Activated naive CD4-positive, alpha-beta T cell (primary cell): ENCODE measurements at places on chromosomes 16 and 17.

- no peak for DNase-seq
These were observed 11.1 kb upstream of the CCL5 start for GRCh38 chr17:35891269-35891668.

GRCh38 chr16:75486676-75487313, 8.4 kb downstream of the CHST6 start:
- no peak for DNase-seq

GRCh38 chr17:71780596-71780995, 340.2 kb upstream of the SOX9 start:
- no peak for DNase-seq

- DNase-seq = no peak
These were observed 160.4 kb downstream of the AATF start for GRCh38 chr17:37109106-37109505.

- no peak for DNase-seq
These were observed 44.8 kb downstream of the CDYL2 start for GRCh38 chr16:80759419-80760162.

DNA sequence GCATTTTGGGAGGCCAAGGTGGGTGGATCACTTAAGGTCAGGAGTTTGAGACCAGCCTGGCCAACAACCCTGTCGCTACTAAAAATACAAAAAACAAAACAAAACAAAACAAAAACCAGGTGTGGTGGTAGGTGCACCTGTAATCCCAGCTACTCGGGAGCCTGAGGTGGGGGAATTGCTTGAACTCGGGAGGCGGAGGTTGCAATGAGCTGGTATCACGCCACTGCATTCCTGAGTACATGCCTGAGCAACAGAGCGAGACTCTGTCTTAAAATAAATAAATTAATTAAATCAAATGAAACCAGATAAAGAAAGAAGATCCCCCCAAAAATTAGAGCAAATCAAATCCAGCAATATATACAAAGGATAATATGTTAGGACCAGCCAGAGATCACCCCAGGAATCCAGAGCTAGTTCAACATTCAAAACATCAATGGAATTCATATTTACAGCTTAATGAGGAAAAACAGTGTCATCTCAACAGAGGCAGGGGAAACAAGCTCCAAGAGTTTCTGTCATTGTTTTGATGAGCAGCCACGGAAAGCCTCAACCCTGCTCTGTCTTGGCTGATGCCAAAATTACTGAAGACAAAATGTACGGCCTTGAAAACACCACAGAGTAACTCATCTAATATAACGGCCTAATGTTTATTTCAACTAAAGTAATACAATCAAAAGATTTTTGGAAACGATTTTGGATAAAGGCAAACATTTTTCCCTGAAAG, 3.7 kb downstream of the PEMT start:
- DNase-seq = no peak

- no peak for DNase-seq
These were observed 93.4 kb downstream of the C16orf95 start for GRCh38 chr16:87223656-87224248.

- DNase-seq = no peak
These were observed 75.1 kb upstream of the ENDOV start for GRCh38 chr17:80339731-80340456.

GRCh38 chr17:19401321-19402010, 9.6 kb upstream of the RNF112 start:
- no peak for DNase-seq

- DNase-seq = no peak
These were observed 148.4 kb upstream of the FAM20A start for GRCh38 chr17:68749349-68750207.

DNA sequence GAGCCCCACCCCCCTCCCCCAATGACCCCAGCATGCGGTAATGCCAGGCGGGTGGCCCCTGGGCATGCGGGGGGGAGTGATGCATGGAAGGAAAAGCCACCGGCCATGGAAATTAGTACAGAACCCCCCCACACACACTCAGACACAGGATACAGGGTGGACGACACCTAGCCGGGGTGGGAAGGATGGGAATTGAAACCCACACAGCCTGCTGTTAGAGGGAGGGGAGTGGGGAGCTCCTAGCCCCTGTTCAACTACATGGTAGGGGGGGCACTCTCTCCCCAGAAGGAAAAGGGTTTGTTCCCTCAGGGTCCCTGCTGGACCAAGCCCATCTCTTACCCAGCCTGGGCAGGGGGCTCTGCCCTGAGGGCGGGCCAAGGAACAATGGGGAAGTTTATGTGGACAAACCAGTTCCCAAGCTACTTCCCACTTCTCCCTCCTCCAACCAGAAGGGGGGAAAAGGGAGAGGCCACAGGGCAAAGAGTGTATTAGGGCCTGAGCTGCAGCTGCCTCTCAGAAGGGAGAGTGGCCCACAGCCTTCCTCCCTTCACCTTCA, 5.2 kb downstream of the TMUB2 start:
- DNase-seq = no peak

DNA sequence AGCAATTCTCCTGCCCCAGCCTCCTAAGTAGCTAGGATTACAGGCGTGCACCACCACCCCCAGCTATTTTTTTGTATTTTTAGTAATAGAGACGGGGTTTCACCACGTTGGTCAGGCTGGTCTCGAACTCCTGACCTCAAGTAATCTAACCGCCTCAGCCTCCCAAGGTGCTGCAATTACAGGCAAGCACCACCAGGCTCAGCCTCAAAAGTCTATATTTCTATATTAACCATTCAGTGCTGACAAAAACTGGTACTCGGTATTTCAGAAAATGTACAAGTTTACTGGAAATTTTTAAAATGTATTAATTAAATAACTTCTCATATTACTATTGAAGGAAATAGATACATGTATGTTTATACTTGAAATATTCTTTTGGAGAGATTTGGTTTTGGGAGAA, 1.4 kb upstream of the HEXD start:
- DNase-seq = no peak

DNA sequence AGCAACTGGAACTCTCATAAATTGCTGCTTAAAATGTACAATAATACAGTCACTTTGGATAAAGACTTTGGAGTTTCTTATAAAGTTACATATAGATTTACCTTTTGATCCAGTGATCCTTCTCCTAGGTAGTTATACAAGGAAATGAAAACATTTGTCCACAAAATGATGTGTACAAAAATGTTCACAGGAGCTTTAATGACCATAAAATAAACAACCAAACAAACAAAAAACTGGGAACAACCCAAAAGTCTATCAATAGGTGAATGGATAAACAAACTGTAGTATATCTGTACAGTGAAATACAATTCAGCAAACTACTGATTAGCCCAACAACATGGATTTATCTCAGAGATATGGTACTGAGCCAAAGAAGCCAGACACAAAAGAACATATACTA, 37.6 kb downstream of the TTLL6 start:
- no peak for DNase-seq

- DNase-seq = no peak
These were observed 52.1 kb upstream of the BPTF start for GRCh38 chr17:67773246-67773645.

GRCh38 chr17:47203984-47204721, 5.0 kb upstream of the MYL4 start:
- no peak for DNase-seq

DNA sequence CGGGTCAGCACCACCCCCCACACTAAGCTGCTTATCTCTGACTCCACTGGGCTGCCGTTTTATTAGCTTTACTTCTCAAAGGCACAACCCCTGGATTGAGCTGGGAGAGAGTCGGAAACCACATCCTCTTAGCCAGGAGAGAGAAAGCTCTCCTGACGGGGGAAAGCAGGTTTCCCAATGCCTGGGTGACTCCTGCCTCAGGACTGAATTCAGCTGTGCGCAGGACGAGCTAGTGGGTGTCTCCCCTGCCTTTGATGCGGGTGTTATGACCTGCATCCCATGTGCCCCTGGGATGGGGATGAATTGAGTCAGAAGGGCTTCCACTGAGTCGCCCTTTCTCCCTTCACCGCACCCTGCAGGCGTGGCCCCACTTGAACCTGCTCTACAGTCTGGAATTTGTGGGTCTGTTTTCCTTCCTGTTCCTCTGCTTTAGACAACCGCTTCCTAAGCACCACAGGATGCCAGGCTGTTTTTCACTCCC, 819.2 kb upstream of the EEF2KMT start:
- no peak for DNase-seq

DNA sequence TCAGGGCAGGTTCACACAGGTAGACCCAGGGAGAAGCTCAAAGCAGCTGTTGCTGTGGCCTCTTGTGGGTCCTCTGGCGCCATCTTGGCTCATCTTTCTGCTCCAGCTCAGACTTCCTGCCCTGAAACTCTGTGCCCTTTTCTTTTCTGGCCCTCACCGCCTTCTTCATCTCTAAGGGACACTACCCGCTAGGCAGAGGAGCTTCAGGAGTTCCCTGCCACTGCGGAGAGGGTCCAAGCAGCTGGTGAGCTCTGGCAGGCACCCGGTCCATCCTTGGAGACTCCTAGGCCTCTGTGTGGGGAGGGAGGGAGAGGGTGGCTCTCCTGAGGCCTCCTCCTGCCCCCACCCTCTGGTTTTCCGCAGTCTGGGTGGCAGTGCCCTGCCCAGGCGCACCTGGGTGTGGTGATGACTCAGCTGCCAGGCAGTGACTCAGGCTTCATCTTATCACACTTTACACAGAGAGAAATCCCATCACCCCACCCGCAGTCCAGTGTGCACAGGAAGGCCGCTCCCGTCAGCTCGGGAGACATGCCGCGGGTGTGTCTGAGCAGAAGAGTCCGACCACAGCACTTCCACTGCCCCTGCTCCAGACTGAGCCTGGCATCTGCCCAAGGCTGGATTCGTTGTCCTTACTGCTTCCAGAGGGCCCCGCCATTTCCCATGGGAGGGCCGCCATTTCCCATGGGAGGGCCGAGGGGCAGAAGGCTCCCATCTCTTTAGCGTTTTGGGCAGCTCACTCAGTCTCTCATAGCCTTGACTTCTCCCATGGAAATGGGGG, 7.3 kb downstream of the NT5C start:
- no peak for DNase-seq

- DNase-seq = no peak
These were observed 10.1 kb downstream of the KSR1 start for GRCh38 chr17:27466376-27466742.

DNA sequence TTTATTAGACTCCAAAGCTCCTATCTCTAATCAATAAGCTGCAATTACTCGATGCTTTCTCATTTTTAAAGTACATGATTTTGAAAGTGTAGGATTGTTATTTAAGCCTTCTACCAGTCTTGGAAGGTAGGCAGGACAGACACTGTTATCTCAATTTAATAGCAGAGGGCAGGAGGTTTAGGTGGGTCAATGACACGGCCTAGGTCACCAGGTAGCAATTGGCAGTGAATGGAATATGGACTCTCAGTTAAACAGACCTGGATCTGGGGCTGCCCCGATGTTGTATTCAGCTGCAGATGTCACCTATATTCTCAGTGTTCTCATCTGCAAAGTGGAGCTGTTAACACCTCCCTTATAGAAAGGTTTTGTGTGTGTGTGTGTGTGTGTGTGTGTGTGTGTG, 124.4 kb upstream of the ANKFN1 start:
- DNase-seq = no peak

GRCh38 chr16:30491744-30492308, 19.3 kb downstream of the ITGAL start:
- no peak for DNase-seq

- DNase-seq = no peak
These were observed 125.1 kb downstream of the SLC39A11 start for GRCh38 chr17:72967277-72967970.

GRCh38 chr17:47324224-47325020, 667 bp downstream of the EFCAB13 start:
- DNase-seq = peak; percentile 40

GRCh38 chr17:44906763-44907728, 7.8 kb upstream of the EFTUD2 start:
- DNase-seq = no peak

DNA sequence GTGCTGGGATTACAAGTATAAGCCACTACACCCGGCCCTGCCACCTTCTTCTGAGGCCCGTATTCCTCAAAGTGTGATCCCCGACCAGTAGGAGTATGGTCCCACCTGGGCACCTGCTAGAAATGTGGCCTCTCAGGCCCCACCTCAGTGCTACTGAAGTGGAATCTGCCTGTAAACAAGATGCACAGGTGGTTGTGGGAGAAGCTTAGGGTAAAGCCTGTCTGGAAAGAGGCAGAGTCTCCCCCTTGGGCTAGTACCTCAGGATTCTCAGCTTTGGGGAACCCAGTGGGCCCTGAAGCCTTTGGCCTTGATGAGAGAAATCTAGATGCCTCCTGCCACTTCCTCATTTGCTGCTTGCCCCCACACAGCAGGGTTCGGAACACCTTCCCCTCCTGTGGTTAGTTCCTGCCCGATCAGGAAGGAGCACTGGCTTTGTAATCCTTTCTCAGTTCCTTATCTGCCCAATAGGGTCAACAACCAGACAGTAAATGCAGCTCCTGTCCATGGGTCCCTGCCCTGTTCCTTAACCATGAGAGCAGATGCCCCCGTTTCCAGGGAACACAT, 25.2 kb downstream of the TK2 start:
- no peak for DNase-seq

GRCh38 chr16:13463619-13464018, 456.3 kb upstream of the ERCC4 start:
- no peak for DNase-seq

DNA sequence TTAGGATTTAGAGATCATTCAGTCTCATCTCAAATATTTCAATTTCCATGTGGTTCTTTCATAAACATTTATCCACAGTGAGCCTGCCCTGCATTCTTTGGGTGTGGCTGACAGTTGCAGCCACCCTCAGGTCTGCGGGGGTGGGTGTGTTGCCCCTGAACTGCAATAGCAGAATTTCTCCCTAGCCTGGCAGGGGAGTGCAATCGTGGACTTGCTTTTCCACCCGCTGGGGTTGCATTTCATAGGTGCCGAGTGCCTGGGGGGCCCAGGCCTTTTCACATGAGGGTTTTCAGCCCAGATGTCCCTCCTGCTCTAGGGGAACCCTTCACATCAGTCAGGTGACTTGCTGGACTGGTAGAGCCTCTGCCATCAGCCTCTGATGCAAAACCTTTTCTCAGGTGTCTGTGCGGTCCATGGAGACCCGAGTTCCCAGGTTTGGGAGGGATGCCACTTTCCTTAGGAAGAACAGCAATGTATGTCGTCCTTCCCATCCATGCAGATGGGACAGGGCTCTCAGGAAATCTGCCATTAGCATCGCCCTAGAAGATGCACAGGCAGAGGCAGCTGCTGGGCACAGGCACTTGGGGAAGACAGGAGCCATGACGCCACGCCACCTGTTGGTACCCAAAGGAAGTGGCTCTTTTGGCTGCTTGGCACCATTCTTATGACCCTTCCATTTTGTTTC, 2.4 kb upstream of the USP36 start:
- DNase-seq = no peak

DNA sequence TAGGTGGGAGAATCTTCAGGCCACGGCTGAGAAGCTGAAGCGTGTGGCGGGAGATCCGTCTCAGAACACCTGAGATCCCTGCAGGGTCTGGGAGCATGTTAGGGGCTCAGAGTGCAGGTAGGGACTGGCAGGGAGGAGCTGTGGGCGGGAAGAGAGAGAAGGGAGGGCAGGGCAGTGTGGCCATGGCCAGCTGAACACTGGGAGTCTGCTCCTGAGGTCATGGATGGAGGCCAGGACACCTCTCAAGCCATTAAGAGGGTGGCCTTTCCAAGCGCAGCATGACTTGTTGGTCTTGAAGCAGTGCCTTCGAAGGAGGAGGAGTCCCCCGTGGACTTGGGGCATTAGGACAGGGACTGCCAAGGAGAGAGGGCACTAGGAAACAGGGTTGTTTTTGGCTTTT, 23.7 kb downstream of the NAA60 start:
- DNase-seq = no peak
